NCI-H1417 (cell line): ENCODE measurements at places on chromosomes 5 and 9.

DNA sequence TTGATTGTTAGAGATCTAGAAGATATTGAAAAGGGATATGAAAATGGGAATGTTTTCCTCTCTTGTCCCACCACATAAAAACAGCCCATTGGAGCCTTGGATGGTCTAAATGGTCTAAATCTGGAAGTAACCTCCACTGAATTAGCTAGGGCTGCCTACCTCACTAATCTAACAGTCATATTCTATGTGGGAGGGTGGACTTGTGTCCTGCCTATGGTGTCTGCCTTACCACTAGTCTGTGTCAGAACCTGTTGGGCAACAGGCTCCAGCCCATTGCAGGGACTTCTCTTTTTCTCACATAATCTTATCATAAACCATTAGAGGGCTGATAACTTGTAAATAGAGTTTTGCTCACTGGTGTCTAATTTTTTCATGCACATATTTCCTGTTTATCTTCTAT lies 548.8 kb upstream of the CDH18 start:
- no peak for DNase-seq

DNA sequence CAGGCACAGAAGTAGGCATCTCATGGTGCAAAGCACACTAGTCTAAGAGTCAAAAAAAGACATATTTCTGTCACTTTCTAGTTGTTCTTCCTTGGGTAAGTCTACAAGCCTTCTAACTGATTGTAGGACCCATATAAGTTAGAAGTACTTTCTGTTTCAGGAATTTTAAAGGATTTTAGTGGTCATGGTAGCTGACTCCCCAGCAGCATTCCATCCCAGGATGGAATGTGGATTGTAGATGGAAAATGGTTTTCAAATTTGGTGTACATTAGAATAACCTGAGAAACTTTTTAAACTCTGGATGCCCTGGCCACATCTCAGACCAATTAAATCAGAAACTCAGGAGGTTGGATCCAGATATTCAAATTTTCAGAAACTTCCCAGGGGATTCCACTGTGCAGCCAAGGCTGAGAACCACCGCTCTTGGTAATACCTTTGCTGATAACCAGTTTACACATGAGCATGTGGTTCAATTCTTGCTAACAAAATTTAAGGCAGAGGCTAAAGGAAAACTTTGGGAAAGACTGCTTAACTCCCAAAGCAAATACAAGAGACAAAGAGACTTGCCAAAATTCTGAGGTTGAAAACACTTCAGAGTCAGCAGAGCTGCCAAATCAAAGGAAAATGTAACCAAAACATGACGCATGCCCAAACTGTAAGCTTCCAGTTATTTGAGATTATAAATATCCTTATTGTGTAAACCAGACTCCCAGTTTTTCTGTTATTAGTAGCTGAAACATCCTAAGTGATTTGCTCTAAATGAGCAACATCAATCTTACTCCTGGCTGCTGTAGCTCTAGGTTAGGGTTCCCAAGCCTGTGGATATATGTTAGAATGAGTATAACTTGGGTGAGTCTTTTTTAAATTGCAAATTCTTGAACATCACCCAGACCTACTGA lies 145.4 kb upstream of the MTAP start:
- no peak for DNase-seq

- DNase-seq, result no peak
Observed at GRCh38 chr5:118224546-118224945, 763.8 kb downstream of the DTWD2 start.

DNA sequence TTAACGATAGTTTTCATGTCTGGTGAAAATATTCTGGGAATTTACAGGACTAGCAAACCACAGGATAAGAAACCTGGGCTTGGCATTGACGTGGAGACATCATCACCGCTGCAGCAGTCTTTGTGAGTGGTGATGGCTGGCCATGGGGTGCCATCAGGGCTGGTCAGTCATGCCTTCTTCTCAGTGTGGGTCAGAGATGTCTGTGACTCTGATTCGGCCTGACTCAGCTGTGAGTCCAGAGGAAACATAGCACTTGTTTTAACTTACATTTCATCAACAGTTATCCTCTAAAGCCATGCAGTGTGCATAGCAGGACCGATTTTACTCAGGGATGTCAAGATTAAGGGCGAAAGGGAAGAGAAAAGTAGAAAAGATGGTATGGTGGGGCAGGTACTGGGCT lies 33.2 kb upstream of the CYFIP2 start:
- DNase-seq, result no peak

DNA sequence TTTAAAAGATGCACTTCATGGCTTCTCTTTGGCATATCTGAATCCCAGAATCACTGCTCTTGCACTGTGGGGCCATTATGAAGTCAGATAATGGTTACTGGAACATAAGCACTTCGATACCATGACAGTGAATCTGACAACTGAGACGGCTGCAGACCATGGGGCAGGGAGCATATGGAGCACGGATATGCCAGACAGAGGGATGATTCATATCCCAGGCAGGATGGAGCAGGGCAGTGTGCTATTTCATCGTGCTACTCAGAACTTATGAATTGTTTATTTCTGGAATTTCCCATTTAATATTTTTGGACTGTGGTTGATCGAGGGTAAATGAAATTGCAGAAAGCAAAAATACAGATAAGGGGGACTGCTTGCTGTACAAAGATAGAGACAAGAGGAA lies 145.0 kb downstream of the EGFLAM start:
- no peak for DNase-seq

DNA sequence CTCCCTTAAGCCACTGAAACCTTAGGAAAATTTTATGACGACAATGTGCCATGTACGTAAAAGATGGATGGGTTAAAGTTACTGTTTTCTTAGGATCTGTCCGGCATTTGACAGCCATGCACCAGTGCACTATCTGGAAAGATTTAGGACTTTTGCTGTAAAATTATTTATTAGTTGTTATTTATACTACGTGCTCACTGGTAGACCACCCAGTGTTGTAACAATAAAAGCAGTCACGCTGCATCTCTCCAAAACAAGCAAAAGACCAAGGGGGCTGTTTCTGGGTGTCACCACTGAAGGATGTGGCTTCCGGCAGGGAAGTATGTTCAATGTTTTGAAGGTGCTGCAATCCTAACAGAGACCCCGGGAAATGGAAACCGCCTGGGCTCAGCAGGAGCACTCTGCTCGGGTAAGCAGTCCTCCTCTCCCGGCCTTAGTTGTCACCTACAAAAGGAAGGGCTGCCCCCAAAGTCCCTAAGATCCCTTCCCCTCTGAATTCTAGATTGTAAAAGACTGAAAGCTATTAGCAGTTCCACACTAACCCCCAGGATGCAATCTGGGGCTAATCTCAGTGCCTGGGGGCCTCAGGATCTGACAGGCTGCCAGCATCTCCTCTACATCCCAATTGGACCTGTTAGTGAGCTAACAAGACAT lies 38.6 kb downstream of the SAXO1 start:
- DNase-seq, result no peak

GRCh38 chr9:31587146-31587545 lies 797.3 kb upstream of the ACO1 start:
- no peak for DNase-seq

DNA sequence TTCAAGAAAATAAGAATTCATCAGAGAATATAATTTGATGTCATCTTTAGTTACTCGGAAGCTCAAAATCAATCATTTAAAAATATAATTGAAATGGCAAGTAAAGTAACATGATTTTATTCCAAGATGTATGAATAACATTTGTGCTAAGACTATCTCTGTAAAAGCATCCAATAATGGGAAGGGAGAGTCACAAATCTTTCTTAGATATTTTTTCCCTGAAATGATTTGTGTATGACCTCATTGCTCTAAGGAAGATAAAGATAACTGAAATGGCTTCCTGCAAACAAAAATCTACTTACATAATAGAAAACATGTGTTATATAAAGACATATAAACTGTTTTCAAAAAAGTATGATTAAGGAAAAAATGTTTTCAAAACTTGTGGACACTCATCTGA lies 97.4 kb upstream of the FGF10 start:
- no peak for DNase-seq

DNA sequence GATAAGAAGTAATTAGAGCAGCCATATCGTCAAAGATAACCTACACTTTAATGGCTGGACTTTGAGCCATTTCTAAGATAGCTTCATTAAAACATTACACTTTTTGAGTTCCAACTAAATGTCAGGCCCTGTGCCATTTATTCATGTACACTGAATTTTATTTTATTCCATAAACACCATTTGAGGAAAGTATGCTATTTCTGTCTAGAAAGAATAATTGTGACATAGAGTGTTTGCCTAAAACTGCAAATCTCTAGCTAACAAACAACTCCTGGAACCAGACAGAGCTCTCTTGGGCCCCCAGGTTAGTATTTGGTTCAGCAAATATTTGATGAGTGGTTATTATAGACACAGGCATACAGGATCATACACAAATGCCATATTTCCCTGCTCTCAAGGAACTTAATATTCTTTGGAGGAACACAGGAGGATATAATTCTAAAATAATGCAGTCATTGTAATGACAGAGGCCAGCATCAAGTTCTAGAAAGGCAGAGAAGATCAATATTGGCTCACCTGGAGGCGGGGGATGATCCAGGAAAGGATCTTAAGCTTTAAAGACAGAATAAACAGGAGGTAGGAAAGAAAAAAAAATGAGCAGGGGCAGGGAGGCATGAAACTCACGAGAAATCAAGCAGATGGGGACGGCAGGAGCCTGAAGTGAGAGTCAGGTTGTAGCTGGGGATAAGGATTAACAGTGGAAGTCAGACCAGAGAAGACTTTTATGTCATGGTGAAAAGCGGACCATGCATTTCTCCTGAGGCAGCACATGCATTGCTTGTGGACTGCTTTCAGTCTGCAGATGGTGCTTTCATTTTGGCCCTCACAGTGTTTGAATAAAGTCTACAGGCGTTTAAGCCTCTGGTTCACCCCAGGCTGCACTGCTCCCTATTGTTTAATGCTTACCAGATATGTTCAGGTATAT lies 127.7 kb downstream of the GCNT1 start:
- DNase-seq, result no peak

DNA sequence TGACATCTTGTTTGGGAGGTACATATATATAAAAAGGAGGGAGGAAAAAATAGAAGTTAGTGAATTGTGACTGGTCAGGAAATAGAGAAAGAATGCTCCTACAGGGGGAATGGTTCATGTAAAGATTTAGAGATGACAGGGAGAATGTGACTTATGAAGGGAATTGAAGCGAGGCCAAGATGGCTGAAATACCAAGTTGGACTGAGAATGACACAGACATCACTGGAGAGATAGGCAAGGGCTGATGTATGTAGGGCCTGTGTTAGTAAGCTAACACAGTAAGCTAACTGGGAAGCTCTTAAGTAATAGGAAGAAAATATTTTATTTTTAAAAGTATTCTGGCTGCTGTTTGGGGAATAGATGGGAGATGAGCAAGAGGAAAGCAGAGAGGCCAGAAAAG lies 286.3 kb downstream of the NNT start:
- DNase-seq, result no peak

GRCh38 chr5:10655161-10655971 lies 91.5 kb downstream of the ANKRD33B start:
- DNase-seq, result no peak

GRCh38 chr9:136537896-136538598 lies 7.8 kb downstream of the NOTCH1 start:
- no peak for DNase-seq

DNA sequence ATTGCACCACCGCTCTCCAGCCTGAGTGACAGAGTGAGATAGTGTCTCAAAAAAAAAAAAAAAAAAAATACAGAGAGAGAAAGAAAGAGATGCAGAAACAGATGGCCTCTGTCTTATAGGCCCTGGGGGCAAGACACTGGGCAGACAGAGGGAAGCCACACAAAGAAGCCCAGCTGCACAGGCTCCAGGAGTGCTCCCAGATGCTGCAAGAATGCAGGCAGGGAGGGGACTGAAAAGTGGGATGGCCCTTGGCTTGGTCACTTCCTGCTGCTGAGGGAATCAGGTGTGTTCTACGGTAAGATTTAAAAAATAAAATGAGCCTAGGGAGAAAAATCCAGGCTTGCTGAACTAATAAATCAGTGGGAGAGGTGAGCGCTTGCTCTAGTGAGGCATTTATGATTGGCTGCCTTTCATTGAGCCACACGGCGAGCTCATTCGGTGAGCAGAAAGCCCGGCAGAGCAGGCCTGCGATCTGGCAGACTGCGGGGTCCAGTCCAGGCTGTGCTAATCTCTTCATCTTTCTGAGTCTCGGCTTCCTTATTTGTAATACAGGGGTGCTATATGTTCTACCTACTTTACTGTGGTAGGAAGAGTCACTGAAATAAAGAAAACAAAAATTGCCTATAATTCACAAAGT lies 80.6 kb downstream of the RAD23B start:
- no peak for DNase-seq
